ENCODE measurements at places on chromosomes 6 and 20.

DNA sequence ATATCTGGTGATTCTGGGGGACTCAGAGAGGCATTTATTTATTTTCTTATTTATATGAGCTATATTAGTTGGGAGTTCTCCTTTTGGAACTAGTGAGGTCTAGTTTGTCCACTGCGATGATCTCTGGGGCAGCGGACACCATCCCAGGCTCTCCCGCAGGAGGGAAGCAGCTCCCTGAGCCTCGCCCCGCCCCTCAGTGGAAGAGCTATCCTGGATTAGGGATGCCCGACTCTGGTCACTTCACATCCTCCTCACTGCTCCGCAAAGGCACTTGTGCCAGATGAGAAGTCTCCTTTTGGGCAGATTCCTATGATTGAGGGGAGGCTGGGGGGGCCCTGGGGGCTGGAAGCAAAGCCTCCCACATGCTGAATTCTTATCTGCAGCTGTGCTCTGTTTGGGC, 3.6 kb upstream of the MAS1 start:
- no peak for DNase-seq

DNA sequence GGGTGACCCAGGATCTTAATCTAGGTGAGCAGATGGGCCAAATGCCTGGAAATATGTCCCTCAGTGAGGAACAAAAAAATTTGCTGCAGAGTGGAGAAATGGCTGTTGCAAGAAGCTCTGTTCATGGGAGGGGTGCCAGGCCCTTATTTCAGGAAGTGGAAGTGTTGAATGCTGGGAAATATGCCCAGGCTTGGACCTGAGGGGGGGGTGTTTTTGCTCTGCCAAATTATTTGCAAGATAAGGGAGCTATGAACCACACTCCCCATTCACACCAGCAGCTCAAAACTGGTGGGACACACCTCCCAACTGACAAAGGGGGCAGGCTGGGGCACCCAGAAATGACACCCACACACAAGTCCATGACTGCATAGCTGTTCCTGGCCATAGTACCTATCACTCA, 8.7 kb downstream of the CST4 start:
- no peak for DNase-seq

- DNase-seq: no peak
Observed at GRCh38 chr6:43299338-43300293, 1.6 kb downstream of the SLC22A7 start.

DNA sequence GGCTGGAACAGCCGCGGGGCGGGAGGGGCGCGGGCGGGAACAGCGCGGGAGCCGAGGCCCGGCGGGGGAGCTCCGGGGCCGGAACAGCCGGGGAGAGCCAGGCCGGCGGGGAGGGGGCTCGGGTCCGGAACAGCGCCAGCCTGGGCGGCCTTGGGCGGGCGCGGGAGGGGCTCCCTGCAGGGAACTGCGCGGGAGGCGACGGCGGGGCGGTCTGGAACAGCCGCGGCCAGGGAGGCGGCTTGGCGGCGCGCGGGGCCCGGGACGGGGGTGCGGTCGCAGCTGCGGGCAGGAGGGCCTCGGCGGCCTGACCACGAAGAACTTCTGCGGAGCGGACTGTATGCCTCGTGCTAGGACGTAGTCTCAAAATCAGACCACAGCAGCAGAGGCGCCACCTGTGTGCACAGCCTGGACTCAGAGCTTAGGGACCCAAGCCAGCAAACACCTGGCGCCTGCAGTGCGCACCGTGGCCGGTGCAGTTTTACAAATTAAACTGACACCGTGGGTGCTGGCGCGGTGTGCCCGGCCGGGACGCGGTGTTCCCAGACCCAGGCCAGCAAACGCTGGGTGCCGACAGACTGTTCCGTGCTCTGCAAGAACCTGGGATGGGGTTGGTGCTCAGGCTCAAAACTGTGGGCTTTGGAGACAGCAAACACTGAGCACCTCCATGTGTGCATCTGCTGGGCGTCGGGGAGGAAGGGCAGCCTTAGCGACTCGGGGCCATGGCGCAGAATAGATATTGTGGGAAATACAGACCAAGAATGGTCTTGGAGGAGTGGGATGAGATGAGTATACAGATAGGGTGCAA, 572 bp downstream of the ZNF341 start:
- DNase-seq: peak; percentile 92

DNA sequence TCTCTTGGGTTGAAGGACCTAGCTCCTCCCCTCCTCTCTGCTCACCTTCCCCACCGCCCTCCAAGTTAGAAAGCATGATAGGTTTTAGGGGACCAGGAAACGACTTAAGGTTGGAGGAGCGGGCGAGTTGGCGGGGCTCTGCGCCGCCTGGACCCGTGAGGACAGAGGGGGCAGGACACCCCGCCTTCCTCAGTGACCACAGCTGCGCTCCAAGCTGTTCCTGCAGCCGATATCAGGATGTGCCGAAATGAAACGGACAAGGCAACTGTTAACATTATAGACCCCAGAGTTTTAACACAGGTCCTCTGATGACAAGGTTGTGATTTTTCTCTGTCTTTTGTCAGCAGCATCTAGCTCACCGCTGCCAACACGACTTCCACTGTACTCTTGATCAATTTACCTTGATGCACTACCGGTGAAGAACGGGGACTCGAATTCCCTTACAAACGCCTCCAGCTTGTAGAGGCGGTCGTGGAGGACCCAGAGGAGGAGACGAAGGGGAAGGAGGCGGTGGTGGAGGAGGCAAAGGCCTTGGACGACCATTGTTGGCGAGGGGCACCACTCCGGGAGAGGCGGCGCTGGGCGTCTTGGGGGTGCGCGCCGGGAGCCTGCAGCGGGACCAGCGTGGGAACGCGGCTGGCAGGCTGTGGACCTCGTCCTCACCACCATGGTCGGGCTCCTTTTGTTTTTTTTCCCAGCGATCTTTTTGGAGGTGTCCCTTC, at the start of gene GRM1:
GRM1 (plus strand) TSS at position 212 of the 722 bp plus-strand sequence; CDS start at position 668, 456 bp downstream.
- no peak for DNase-seq

DNA sequence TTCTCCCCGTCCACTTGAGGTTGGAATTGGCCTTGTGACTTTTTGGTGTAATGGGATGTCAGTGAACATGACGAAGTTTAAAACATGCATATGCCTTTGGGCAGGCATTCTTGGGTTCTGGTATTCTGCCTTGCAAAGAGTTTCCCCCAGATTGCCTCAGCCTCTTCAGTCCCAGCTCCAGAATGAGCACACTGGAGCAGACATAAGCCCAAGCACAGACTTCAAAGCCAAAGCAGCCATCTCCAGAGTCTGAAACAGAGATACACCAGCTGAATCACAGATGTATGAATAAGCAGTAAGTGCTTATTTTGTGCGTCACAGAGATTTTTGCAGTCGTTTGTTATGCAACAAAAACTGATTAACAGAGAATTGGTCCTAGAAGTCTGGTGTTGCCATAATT, 546.0 kb downstream of the FRK start:
- no peak for DNase-seq

- no peak for DNase-seq
Observed at GRCh38 chr6:28953585-28954258, 29.9 kb upstream of the TRIM27 start.

GRCh38 chr6:20109526-20109925, 102.7 kb downstream of the MBOAT1 start:
- DNase-seq: no peak

- DNase-seq: no peak
Observed at GRCh38 chr6:121201105-121201504, 133.2 kb downstream of the TBC1D32 start.

DNA sequence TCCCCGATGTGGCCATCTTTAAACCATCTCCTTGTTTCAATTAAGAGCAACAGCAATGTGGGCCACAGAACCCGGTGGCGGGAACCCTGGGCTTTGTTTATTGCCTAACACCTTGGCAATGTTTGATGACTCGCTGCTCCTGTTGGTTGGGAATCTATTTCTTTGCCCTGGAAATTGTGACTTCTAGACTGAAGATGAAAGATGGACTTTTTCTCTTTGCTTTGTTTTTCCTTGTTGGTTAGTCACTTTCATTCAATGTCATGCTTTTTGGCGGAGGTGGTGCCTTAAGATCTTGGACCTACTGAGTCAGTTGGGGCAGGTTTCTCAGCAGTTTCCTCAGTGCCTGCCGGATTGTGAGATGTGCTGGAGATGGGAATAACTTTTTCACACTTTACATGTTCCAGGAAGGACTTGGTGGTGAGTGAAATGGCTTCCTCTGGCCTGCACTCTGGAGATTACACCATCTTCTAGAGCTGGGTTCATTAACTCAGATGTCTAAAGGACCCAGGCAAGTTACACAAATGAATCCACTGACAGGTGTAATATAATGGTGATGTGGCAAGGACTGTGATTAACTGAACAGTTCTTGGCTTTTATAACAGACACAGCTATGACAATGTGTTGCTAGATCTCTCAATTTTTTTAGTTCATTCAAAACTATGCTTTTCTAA, 56.3 kb downstream of the TSHZ2 start:
- DNase-seq: no peak

GRCh38 chr6:16592223-16592911, 168.9 kb downstream of the ATXN1 start:
- DNase-seq: no peak

DNA sequence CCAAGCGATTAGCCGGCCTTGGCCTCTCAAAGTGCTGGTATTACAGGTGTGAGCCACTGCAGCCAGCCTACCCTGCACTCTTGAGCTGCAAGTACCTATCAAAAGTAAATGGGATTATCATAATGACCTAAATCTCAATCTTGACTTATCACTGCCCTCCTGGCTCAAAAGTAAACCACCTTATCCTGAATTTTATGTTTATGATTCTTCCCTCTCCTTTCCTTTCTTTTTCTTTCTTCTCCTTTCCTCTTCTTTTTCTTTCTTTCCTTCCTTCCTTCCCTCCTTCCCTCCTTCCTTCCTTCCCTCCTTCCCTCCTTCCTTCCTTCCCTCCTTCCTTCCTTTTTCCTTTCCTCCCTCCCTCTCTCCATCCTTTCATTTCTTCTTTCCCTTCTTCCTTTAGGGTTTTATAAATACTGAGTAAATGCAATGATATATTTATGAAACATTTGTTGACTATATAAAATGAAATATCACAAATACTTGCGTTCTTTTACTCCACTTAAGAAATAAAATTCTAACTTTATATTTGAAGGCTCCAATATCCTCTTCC, 21.0 kb downstream of the SPATS1 start:
- DNase-seq: no peak

DNA sequence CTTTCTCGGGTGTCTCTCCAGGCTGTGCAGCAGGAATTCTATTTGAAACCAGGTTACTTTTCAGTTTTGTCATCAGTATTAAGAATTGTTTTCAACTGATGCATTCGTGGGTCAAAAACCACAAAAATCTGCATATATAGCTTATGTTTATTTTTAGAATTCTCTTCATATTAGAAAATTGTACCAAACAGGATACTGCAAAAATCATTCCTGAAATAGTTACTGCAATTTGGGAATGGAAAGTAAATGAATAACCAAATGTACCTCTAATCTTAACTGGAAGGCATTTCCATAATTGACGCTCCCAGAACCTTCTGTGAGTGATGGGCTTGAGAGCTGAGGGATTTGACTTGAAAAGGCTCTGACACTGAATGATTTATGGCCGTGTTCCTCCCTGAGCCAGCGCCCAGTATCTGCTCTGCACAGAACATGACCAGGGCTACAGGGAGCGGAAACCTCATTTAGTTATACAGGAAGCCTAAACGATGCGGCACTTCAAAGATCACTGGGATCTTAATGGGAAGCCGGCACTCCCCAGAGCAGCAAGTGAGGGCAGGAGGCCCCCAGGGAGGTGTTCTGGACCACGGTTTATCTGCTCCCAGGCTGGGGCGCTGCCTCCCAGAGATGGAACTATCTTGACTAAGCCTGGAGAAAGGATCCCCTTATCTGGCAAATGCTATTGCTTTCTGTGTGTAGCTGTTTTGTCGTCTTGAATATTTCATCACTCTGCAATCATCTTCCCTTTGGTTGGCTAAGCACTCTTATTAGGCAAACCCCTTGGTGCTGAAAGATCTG, 446.0 kb downstream of the QKI start:
- DNase-seq: peak; percentile 57

- no peak for DNase-seq
Observed at GRCh38 chr6:135910790-135911618, 59.5 kb downstream of the PDE7B start.

DNA sequence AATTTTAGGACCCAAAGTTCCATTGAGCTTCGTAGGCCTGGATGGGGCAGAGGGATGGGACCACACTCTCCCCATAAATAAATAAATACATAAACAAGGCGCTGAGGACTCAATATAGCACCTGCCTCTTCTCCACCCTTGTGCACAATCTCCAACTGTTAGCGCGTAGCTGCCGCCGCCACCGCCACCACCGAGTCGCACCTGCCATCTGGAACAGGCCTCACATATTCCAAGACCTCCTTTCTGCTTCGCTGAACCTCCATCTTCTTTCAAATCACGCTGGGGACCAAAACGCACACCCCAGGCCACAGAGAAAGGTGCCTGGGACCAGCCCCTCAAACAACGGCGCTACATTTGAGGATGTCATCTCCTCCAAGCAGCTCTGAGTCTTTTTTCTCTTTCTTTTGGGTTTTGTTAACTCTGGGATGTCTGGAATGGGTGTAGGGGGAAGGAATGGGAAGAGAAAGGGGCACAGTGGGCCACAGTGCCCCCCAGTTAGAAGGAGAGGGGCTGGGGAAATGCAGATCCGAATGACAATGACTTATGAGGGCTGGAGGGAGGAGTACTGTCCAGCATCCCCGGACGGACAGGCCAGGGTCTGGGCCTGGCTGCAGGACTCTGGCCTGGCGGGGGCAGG, 49.7 kb downstream of the NOL4L start:
- no peak for DNase-seq

DNA sequence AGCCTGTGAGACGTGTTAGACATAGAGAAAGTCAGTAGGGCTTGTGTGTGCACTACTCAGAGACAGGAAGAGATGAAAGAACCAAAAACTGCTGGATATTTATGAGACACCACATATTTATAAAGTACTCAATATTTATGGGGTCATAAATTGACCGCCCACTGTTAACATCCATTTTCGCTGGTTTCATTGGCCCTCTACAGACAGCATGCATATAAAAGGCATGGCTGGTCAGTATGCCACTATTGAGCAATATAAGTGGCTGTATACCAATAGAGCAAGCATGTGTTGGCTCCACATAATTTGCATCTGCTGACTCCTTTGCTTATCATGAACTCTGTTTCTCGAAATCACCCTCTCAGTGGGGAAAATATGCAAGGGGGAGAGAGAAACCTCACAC, 110.3 kb upstream of the BTN3A2 start:
- DNase-seq: no peak

DNA sequence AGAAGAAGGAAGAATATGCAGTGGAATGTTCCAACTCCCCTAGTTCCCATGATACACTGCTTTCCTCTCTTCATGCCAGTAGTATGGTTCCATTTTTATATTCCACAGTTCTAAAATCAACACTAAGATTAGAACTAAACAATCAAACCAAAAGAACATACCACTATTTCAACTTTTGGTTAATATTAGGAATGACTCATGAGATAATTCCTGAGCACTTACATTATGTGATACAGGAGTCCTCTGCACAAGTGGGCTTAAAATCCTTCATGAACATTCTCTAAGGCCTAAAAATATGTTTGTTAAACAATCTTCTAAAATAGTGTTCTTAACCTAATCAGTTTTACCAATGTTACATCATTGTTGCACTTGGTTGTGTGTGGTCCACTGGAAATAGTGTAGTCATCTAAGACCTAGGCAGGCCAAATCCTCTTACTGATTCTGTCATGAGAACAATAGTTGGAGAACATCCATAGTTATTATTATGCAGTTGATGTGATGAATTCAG, 30.3 kb upstream of the RCAN2 start:
- DNase-seq: no peak
